ENCODE measurements at places on chromosomes 6 and 20.

DNA sequence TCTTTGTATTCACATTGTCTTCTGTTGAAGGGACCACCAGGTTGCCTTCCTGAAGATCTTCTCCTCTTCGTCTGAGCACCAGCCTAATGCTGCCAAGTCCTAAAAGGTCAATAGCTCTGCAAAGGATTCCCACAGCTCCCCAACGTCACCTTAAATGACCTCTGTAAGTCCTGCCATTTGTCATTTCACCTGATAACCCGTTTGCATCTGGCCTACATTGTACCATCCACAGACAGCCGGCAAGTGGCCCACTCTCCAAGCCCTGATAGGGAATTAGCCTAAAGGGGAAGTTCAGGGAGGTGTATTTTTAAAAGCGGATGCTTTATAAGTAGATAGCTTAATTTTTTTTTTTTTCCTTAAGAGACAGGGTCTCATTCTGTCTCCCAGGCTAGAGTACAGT is 127.8 kb downstream of the ZMYND8 start:
- no peak for DNase-seq

DNA sequence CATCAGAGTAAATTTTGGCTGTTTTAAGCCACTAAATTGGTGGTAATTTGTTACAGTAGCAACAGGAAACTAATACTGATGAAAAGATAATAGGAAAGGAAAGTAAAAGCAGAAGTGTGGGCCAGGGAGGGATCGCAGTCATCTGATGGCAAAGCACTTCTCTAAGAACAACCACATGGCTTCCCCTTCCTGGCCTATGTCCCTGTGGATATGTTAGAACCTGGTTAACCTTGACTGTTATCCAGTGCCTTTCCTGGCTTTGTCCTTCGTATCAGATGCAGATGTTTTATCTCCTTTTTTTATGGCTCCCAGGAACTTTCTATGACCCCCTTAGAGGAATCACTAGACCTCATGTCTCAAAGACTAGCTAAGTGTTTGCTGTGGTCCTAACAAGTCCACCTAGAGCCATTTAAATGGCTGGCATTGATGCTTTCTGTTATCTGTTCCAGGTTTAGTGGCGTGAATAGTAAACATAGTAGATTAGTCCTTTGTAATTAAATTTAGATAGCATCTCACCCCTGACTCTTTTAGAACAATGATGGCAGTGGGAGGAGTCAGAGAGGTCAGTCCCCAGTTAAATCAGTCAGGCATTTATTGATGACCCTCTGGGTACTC is 79.2 kb upstream of the PHACTR2 start:
- no peak for DNase-seq

- DNase-seq = no peak
These were observed 47.4 kb downstream of the MYB start for GRCh38 chr6:135228486-135228885.

- DNase-seq = no peak
These were observed 44.9 kb downstream of the SNX9 start for GRCh38 chr6:157867981-157868380.

GRCh38 chr20:38590676-38591473 is 9.9 kb downstream of the ADIG start:
- DNase-seq = no peak

DNA sequence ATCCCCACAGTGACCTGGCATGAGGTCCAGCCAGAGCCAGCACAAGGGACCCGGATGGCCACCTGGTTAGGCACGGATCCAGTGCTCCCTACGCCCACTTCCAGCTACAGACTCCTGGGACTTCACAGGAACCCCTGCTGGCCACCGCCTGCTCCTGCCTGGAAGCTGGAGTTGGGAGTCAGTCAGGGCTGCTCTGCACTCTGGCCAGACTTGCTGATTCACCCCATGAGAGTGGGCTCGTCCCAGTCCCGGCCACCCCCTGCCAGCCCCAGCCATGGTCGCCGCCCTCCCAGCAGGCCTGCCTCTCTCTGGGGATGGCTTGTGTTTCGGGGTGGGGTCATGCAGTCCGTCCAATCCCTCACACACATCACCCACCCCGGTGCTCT is 125.8 kb downstream of the DLL1 start:
- no peak for DNase-seq

- no peak for DNase-seq
These were observed 57.1 kb downstream of the CDH22 start for GRCh38 chr20:46251211-46251673.
